HS-5 (cell line): ENCODE measurements at places on chromosomes 16 and 17.
A peak's percentile ranks its signal among the peaks of the same experiment; 100 is the strongest.

- no peak for DNase-seq
Observed at GRCh38 chr16:71672803-71673581, 47.0 kb downstream of the MARVELD3 start.

GRCh38 chr17:35849469-35850348 is 19.0 kb downstream of the HEATR9 start:
- DNase-seq, result peak; percentile 28

GRCh38 chr17:78381601-78382232 is 3.3 kb downstream of the PGS1 start:
- no peak for DNase-seq

DNA sequence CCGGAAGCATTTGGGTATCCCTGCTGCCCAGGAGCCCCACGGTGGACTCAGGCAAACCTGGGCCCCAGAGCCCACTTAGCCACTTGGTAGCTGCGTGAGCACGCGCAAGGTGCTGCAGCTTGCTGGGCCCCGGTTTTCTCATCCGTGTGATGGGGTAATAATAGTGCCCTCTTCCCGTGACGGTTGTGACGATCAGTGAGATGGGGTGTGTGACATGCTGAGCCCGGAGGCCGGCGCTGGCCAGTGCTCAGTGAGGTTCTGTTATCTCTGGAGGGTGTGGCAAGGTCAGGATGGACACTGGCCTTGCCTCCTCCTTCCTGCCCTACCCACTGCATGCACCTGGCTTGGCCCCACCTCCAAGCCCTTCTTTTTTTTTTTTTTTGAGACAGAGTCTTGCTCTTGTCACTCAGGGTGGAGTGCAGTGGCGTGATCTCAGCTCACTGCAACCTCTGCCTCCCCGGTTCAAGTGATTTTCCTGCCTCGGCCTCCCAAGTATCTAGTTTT is 82.6 kb downstream of the RAP1GAP2 start:
- no peak for DNase-seq
